Neural crest cell (in vitro differentiated cells): ENCODE measurements at places on chromosomes 1 and 21.

DNA sequence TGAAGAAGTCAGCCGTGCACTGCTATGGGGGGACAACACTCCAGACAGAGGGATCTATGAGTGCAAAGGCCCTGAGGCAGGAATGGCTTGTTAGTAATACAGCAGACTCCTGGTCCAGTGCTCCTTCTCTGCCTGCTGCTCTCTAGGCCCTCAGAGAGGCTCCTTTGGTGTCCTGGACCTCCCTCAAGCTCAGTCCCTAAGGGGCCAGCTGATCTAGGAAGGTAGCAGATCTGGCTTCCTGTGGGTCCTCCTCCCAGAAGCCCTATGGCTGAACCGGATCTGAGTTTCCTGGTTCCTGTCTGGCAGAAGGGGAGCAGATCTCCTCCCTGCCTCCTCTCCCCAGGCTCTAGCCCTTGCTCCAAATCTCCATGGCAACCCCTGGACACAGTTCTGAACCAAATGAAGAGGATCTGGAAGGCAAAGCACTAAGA lies at the start of gene LDLRAD2:
TSS of gene LDLRAD2 (plus strand) at position 391 of the 431 bp plus-strand sequence. CDS start 187 bp downstream, outside the sequence.
- no peak for DNase-seq

- DNase-seq: no peak
Measured at GRCh38 chr1:179153217-179153616, 71.3 kb downstream of the TOR3A start.

DNA sequence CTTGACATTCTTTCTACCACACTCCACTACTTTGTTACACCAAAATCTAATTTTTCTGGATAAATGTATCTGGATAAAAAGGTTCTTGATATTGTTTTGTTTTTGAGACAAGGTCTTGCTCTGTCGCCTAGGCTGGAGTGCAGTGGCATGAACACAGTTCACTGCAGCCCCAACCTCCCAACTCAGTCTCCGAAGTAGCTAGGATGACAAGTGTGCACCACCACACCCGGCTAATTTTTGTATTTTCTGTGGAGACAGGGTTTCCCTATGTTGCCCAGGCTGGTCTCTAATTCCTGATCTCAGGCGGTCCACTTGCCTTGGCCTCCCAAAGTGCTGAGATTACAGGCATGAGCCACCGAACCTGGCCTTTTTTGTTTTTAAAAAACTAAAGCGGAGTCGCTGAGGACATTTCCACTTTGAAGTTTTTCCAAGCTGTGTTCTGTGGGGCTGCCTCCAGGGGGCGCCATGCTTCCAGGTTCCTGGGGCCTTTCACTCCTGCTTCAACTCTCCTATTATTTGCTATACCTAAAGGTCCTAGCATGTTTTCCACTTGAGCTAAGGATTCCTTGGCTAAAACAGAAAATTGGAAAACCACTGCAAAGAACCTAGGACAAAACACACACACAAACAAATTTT lies 14.1 kb upstream of the NCMAP start:
- no peak for DNase-seq

GRCh38 chr1:232260861-232261260 lies 369.1 kb downstream of the SIPA1L2 start:
- DNase-seq: no peak

DNA sequence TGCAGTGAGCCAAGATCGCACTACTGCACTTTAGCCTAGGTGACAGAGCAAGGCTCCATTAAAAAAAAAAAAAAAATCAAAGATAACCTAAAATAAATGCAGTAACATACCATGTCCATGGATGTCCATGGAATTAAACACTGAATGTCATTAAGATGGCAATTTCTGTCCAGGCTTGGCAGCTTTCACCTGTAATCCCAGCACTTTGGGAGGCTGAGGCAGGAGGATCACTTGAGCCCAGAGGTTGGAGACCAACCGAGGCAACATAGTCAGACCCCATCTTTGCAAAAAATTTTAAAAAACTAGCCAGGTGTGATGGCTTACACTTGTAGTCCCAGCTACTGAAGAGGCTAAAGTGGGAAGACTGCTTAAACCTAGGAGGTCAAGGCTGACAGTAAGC lies 100.1 kb downstream of the RUSC1 start:
- DNase-seq: no peak
